ENCODE measurements at places on chromosomes 1 and 21.

DNA sequence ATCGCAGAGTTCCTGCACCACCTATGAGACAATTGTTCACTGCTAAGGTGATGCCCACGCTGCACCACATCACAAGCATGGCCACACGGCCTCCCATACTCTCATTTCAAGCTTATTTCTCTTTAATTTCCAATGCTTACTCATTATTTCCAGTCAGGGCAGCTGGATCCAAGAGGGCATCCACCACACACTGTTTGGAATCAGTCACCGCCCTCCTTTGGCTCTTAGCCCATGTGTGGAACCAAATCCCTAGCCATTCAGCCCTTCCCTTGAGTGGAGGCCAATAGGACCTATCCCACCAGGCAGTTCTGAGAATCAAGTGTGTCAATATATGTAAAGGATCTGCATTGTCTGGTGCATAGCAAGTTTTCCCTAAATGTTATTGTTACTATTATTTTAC lies 26.3 kb upstream of the PALMD start:
- no peak for DNase-seq

- no peak for DNase-seq
Measured at GRCh38 chr1:31522556-31522845, 53.8 kb upstream of the TINAGL1 start.

DNA sequence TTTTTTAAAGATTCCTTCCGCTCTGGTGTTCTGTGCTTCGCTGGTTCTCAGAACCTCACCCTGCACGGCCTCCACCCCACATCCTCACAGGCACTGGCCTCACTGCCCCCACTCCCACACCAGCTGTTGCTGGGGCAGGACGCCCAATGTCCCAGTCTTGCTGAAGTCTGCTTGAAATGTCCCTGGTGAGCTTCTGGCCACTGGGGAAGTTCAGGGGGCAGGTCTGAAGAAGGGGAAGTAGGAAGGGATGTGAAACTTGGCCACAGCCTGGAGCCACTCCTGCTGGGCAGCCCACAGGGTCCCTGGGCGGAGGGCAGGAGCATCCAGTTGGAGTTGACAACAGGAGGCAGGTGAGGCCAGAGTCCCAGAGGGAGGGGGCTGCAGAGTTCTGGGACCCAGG lies at the start of gene C1QA:
C1QA (plus strand) TSS at position 276 of the 400 bp plus-strand sequence. CDS start 989 bp downstream, outside the sequence.
- DNase-seq: no peak

GRCh38 chr1:21913763-21914162 lies 23.3 kb downstream of the HSPG2 start:
- peak; percentile 42 for DNase-seq

- DNase-seq: no peak
Measured at GRCh38 chr1:115927971-115928370, 48.3 kb upstream of the SLC22A15 start.

GRCh38 chr1:27162090-27162489 lies 7.2 kb upstream of the SLC9A1 start:
- DNase-seq: no peak

- DNase-seq: no peak
Measured at GRCh38 chr1:33119050-33119449, 38.1 kb downstream of the AZIN2 start.

- no peak for DNase-seq
Measured at GRCh38 chr1:155038602-155039307, 5.1 kb downstream of the DCST1 start.

- DNase-seq: no peak
Measured at GRCh38 chr1:10022656-10023055, 10.1 kb upstream of the UBE4B start.

DNA sequence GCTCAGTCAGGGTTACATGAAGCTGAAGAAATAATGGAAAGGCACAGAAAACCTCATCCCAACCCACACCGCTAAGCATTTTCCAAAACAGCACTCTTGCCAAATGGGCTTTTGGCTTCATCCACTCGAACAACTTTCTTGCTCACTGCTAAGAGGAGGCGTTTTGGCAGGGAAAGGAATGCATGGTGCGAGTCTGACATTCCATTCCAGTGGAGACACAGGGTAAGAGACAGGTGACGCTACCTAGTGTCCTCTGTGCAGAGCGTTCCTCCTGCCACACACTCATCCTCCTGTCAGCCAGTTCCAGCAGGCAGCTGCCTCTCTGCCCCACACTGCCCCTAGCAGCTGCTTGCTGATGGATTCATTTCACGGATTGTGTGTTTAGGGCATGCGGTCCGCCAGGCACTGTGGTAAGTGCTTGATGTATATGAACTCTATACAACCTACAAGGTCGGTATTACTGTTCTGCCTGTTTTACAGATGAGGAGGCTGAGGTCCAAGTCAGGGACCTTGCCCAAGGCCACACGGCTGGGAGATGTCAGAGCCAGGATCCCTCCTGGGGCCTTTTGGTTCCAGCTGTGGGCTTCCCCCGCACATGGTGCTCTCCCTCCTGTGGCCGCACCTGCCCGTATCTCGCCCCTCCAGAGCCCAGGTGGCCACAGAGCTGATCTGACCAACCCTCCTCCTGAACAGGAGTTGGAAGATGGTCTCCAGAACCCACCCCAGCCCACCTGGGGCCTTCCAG lies 25.7 kb upstream of the BACE2 start:
- peak; percentile 51 for DNase-seq

DNA sequence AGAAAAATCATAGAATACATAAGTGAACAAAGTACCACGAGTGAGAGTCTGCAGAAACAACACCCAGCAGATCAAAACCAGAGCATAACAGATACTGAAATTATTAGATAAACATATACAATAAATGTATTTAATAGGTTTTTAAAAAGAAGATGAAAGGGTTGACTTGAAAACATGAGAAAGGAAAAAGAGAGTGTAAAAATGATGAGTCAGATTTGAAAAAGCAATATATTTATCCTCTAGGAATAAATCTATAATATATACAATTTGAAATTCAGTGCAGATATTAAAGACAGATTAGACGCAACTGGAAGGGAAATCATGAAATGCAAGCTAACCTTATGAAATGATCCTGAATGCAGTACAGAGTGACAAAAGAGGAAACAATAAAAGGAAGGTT lies 170.2 kb upstream of the RUNX1 start:
- DNase-seq: no peak

DNA sequence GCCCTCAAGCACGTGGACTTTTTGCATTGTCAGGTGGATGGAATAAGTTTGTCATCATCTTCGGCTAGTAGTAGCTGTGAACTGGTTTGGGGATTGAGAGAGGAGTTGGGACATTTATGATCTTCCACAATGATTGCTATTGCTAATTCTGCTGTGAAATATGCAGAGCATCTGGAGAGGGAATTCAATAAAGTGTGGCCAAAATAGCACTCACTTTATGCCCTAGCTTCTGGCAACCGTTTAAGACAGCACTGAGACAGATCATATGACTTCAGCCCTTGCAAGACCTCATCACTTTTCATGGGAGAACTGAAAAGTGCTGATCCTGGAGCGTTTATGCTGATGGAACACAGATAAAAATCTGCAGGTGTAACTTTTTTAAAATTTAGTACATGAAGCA lies 360.8 kb downstream of the GPATCH2 start:
- no peak for DNase-seq
